ENCODE measurements at places on chromosomes 6 and 20.

DNA sequence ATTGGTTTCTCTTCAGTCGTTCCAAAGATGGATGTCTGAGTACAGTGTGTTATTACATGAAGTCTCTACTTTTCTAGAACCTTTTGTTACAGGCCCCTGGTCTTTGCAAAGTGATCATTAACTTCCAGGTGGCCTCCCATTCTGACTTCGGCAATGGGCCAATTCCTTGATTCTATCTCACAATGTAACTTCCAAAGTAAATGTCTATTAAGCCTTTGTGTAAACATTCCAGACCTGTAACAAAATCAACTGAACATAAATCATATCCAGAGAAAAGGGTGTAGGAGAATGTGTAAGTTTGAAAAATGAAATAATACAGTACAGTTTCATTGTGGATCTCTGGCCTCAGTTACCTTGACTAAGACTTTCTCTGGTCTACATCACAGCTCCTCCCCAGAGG is 187.8 kb upstream of the JAG1 start:
- no peak for DNase-seq

DNA sequence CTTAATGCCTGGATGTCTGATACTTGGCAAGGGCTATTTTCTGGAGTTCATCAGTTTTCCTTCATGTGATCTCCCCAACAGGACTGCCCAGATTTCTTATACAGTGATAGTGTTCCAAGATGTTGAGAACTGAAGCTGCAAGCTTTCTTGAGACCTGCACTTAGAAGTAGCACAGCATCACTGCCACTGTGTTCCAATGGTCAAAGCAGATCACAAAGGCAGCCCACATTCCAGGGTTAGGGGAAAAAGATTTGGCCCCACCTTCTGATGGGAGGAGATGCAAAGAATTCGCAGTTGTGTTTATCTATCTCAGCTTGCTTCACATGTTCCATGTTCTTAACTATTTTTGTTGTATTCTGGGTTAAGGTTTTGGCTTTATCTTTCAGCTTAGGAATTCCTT is 78.2 kb downstream of the GPX5 start:
- no peak for DNase-seq

DNA sequence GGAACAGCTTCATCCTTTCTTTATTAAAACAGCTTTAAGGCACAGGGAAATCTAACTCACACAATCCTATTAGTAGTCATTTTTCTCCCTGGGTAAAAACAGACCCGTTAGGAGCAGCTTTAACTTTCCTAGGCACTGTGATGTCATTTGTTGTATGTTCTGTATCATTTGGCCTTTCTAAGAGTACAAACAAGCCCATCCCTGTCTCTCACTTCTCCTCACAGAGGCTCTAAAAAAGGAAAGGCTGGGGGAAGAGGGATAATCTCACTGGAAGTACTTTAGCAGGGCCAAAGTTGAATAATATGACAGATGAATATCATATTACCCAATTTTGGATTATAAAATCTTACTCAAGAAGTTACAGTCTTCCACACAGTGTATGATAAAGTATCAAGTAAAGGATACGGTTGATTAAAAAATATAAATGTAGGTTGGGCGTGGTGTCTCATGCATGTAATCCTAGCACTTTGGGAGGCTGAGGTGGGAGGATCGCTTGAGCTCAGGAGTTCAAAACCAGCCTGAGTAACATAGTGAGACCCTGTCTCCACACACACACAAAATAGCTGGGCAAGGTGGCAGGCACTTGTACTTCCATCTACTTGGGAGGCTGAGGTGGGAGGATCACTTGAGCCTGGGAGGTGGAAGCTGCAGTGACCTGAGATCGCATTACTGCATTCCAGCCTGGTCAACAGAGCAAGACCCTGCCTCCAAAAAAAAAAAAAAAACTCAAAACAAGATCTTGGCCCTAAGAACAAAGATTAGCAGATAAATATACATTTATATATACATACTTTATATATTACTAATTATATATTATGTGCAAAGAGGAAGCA is 7.9 kb downstream of the NUDT3 start:
- DNase-seq = no peak

DNA sequence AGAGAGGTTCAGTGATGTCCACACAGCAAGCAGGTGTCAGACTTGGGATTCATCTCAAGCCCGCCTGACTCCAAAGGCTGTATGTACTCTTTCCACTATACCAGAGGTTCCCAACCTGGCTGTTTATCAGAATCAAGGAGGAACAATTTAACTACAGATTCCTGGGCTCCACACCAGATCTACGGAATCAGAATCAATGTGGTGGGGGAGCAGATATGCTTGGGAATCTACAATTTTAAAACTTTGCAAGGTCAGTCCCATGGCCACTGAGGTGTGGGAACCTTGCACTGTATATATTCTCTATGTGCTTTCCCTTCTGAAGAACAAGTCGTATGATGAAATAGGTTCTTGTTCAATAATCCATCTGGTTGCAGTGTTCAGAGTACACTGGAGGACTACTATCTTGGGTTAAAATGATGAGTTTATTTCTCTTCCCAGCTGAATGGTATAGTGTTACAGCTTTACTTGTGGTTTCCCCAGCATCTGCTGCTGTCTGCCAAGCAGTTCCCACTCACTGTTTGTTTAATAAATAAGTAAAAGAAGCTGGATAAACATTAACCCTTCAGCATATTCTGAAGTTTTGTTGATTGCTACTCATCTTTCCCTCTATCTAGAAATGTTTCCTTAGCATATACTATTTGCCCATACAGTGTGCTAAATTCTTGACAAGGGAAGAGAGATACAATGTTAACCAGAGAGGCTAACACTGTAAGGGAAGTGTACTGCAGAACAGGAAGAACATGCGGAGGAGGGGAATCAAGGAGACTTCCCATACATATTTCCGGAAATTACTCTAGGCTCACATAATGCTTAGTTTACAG is 9.9 kb downstream of the TTI1 start:
- no peak for DNase-seq

DNA sequence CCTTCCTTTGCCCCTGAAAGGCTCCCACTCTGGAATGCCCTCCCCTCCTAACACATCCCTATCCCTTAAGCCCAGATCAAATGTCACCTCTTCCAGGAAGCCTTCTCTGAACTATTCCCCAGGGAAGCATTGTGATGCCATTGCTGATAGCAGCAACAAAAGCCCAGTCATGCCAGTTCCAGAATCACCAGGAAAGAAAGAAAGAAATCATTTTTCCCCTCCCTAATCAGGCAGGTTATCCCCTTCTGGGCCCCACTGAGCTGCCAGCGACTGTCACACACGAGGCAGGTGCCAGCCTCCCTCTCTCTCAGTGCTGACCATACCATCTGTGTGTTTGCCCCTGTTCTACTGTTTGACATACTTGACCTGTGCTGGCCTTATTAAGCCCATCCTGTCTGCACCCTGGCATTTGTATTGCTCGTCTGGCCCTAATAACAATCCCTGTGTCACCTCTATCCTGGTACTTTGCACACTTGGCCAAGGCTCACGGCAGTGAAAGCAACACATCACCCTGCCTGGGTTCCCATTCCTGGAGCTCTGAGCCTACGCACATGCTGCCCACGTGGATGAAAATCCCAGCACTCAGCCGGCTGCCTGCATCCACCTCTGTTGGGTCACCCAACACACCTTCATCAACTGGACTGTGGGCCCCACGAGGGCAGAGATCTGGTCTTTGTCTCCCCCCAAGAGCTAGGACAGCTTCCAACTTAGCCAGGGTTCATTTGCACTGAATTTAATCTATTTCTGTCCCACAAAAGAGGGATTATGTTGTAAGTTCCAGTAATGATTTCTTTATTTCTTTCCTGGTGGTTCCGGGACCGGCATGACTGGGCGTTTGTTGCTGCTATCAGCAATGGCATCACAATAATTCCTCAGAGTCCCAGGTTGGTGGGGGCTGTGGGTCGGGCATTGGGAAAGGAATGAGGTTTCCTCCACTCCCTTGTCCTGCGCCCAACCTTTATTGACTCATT is 5.3 kb upstream of the BPIFB1 start:
- no peak for DNase-seq

DNA sequence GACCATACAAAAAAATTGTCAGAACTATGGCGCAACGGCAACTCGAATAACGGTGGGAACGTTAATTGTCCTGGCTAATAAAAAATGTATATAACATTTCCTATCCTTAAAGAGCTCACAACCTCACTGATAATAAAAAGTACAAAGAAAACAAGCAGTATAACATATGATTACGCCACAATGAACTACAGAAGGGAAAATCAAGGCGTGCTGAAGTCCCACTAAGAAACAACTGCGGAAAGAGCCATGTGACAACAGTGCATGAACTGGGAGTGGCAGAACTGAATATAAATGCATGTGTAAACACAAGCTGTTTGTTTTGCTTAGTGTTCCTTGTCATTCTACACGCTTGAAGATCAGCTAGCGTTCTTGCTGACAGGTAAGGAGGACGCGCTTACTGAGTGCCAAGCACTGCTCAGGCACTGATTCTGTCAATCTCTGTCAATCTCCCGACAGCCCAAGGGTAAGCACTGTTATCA is 466 bp upstream of the PSMB1 start:
- DNase-seq = no peak

- DNase-seq = no peak
Measured at GRCh38 chr6:108492131-108492766, 68.5 kb upstream of the FOXO3 start.

- no peak for DNase-seq
Measured at GRCh38 chr6:77123527-77123926, 339.8 kb downstream of the HTR1B start.

DNA sequence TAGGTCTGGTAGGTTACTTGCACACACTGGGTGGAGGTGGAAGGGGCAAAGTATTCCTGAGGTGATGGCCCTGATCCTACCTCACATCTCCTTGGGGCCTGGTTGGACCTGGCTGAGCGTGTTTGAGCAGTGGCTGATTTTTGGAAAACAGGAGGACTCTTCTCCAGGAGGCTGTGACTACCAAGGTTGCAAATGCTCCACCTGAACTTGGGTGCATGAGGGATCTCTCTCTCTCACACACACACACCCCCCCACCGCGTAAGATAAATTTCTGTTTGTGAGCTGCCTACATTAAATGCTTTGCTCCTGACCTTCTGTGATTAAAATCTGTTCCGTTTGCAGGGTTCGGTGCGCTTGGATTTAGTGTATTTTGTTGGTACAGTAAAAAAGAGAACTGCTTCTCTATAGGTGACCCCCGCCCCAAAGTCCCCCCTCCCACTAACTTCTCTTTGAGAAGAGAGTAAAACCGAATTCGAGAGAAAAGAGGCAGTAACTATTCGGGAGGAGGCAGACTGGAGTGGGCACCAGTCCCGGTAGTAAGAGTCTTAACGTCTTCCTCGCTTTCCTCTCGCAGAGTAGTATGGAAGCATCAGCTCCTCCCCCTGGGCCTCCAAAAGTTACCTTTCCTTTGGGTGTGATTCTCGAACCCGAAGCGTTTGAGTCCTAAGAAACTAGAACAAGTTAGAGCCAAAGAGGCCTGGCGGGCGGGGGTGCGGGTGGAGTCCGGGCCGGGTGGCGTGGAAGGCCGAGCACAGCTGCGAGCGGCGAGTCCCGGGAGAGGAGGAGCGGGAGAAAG is 585 bp upstream of the DSE start:
- no peak for DNase-seq

DNA sequence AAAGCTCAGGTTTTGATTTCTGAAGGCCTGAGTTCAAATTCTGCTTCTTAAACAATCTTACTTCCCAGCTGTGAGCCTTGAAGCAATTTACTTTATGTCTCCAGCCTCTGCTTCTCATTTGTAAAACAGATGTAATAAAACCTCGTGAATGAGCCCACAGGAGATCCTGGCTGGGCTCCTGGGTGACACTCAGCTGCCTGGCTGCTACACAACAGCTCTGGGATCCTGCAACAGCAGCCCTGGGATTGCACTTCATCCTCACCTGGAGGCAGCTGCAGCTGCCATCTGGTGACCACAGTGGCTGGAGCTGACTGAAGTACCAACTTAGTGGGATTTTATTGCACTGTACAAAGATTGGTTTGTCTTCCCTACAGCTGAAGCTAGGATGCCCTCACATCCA is 98.6 kb downstream of the NDUFAF5 start:
- no peak for DNase-seq

- no peak for DNase-seq
Measured at GRCh38 chr20:55515832-55516231, 489.5 kb downstream of the CBLN4 start.

GRCh38 chr6:131597446-131597845 is 24.4 kb downstream of the ARG1 start:
- no peak for DNase-seq

DNA sequence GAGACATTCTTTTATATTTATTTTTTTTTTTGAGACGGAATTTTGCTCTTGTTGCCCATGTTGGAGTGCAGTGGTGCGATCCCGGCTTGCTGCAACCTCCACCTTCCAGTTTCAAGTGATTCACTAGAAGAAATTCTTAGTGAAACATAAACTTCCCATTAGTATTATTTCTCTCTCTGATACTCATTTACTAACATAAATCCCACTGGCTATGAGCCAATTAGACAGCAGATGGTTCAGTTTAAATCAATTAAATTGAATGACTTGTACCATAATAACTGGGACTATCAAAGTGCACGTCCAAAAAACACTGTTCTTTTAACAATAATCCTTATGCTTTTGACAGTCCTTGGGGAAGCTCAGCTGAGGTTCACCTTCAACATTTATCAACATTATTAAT is 111.2 kb upstream of the PTCHD4 start:
- no peak for DNase-seq

- DNase-seq = no peak
Measured at GRCh38 chr6:128801621-128802020, 81.3 kb upstream of the LAMA2 start.

DNA sequence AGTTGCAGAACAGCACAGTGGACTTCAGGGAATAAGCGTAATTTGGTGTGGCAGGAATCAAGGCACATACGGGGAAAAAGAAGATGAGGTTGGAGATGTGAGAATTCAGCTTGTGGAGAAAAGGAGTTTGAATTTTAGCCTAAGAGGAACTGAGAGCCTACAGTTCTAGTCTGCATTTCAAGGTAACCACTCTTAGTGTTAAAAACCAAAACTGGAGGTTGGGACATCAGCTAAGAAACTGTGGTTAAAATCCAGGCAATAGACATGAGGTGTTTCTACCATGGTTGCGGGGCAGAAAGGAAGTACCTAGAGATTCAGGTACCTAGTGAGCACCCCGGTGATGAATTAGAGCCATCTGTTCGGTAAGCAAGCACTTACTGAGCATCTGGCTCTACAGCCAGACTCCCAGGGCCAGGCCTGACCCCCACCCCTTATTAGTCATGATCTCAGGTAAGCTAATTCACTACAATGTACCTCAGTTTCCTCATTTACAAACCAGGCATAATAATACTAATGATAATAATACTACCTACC is 44.4 kb downstream of the FAXC start:
- DNase-seq = no peak

DNA sequence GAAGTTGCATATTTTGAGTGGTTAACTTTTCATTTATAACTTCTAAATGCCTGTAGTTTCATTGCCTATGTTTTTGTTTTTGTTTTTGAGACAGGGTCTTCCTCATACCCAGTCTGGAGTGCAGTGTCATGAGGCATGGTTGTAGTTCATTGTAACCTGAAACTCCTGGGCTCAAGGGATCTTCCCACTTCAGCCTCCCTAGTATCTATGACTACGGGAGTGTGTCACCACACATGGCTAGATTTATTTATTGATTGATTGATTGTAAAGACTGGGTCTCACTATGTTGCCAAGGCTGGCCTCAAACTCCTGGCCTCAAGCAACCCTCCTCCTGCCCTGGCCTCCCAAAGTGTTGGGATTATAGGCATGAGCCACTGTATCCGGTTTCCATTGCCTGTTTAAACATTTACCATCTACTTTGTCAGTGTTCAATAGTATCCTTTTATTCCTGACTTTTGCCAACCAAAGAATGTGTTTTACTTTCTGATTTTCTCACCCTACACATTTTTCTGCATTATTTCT is 144.6 kb downstream of the CDKAL1 start:
- DNase-seq = no peak
